Activated T-cell treated with anti-CD3 and anti-CD28 coated beads for 48 hours (primary cell): ENCODE measurements at places on chromosomes 7 and 10.

DNA sequence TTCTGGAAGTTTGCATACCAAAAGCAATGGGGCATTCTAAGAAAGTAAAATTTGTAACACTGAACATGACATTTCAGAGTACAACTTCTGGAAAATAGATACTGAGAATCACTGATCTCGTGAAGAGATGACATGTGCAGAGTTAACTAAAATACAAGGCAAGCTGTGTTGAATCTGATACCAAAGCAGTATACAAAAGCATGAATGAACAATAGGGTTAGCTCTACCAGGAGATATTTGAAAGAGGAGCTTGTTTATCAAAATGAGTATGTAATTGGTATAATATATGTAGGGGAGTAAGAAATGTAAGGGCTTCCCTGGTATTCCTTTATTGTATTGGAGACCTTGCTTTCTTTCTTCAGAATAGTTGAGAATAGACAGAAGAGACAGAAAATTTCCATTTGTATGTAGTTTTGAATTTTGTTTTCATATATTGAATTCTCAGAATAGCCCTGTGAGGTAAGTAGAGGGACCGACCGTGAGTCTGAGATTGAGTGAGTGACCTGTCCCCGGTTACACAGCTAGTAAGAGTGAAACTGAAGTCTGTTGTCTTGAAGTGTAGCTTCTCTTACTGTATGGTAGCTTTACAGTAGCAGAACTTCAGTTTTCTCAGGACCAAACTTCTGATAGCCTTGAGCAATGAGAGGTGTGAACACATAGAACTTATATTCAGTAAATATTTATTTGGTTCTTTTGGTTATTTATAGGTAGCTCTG is 5.0 kb downstream of the HBP1 start:
- DNase-seq, result no peak

DNA sequence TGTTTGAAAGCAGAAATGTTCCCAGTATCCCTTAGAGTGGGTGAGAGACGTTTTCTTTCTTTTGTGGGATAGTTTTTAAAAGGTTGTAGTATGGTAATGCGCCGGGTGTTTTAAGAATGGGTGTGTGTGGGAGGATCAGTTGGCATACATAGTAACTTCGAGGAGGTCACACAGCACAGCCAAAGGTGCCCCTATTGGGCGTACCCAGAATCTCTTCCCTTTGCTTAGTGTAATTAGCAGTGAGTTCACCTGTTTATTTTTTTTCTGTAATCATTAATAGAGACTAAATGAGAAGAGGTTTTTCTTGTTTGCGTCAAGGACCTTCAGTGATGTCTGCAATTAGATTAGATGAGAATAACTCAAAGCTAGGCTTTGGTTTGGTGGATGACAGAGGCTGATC is 1.5 kb downstream of the PLEKHA8 start:
- no peak for DNase-seq

DNA sequence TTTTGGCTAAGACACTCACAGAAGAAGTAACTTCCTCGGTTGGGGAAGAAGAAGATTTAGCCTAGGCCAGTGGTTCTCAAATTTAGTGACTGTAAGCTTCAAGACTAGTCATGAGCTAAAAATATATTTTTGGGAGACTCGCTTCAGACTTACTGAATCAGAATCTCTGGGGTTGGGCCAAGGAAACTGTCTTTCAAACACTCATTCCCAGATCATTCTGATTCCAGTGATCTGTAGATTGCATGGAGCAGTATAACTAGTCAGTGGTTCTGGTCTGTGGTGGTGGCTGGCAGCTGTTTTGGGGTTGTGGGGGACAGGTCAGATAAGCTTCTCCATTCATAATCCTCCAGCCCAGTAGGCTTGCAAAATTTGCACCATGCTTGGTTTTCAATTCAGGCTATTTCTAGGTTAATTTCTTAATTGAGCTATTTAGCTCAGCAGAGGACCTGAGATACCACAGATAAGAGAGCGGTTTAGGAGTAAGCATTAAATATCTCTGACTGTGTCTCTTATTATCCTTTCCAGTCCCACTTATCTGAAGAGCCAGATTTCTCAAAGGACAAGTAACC is 3.8 kb upstream of the KAT6B start:
- DNase-seq, result no peak

DNA sequence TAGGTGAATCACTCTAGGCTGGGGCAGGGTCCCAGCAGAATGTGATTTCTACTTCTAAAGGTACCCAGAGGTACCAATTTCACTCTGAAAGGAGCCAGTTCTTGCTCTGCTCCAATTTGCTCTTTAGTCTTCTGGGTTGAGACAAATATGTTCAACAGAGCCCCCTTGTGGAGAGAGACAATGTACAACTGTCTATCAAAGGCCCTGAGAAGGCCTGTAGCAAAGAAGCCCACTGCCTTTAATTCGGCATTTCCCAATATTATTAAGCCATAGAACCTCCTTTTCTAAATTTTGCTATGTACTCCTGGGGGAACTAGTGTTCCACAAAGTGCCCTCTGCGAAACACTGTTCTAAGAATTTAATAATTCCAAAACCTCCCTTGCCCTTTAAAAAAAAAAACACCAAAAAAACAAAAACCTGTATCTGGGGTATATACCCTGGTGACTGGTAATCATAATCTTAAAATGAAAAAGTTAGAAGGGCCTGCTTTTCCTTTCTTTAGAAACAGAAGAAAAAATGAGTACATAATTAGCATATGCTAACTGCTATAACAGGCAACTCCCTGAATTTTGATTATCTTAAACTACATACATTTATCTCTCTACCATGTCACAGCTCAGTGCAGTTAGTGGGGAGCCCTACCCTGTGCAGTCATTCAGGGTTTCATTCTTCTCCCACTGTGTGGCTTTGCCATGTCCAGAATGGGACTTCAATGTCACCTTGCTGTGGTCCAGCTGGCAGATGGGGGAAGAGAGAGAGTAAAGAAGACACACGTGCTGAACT is 160.9 kb upstream of the BMPER start:
- DNase-seq, result no peak

GRCh38 chr10:105192861-105193260 is 551.8 kb downstream of the SORCS3 start:
- no peak for DNase-seq

GRCh38 chr10:72630144-72630543 is 4.3 kb upstream of the MICU1 start:
- no peak for DNase-seq
